ENCODE measurements at places on chromosomes 6 and 20. TPM values are rescaled to one million over a fixed set of nuclear protein-coding genes. Genes with fewer than 3 reads are reported as not detected.

Gene MUCL3
- not detected for total RNA-seq

Gene MTFR2
- total RNA-seq, result 0.94 TPM

Gene DEFB132
- not detected for total RNA-seq

Gene FAM83C
- total RNA-seq, result not detected

Gene TAGAP
- 0.94 TPM for total RNA-seq

Gene RALGAPA2
- 127 TPM for total RNA-seq

Gene CENPQ
- 5.0 TPM for total RNA-seq

Gene RBCK1
- total RNA-seq, result 37.2 TPM

Gene TCF21
- total RNA-seq, result not detected

Gene TTK
- total RNA-seq, result 6.9 TPM

Gene CD40
- total RNA-seq, result 0.31 TPM

Measured in parietal lobe (tissue), 2 donors.